Nasal cavity respiratory epithelium epithelial cell of viscerocranial mucosa (primary cell): ENCODE measurements at places on chromosomes 16 and 17. TPM values are rescaled to one million over a fixed set of nuclear protein-coding genes. Genes with fewer than 3 reads are reported as not detected.

Gene CLCN7
- total RNA-seq = 61.9 and 142 TPM in 2 replicates

Gene FOXL1
- 0.64 and 0.68 TPM in 2 replicates for total RNA-seq

Gene CHP2
- 0.34 and 0.93 TPM in 2 replicates for total RNA-seq

Gene DHRS13
- 7.9 and 10.0 TPM in 2 replicates for total RNA-seq

Gene CASKIN1
- total RNA-seq = 0.34 and 1.6 TPM in 2 replicates

Gene CDR2
- 24.4 and 26.7 TPM in 2 replicates for total RNA-seq

Gene SSTR5
- total RNA-seq = not detected in 2 replicates

Gene MYH1
- total RNA-seq = not detected in 2 replicates

Gene KRT27
- not detected in 2 replicates for total RNA-seq

Gene ZG16
- not detected in 2 replicates for total RNA-seq

Gene ATP2A3
- total RNA-seq = under 0.01 and 0.28 TPM in 2 replicates

Gene NPIPA5
- 0.21 and 2.1 TPM in 2 replicates for total RNA-seq

Gene KRT40
- 0.36 TPM in 1 of 2 replicates, not detected in the other for total RNA-seq

Gene TNFSF12
- total RNA-seq = 0.34 and 2.5 TPM in 2 replicates

Gene NOG
- total RNA-seq = under 0.01 and 0.28 TPM in 2 replicates

Gene SCNN1G
- total RNA-seq = under 0.01 and 0.14 TPM in 2 replicates

Gene USH1G
- 3.3 and 3.4 TPM in 2 replicates for total RNA-seq

Gene ZNF48
- total RNA-seq = 9.0 and 13.0 TPM in 2 replicates

Gene CDH1
- total RNA-seq = 438 and 526 TPM in 2 replicates

Gene GGT6
- 4.4 and 4.5 TPM in 2 replicates for total RNA-seq

Gene CCL23
- not detected in 2 replicates for total RNA-seq

Gene SMIM36
- total RNA-seq = not detected in 2 replicates

Gene JMJD6
- 18.8 and 22.8 TPM in 2 replicates for total RNA-seq

Gene PGS1
- total RNA-seq = 15.7 and 32.3 TPM in 2 replicates

Gene CCL4
- total RNA-seq = not detected in 2 replicates

Gene SLFN12L
- under 0.01 and 0.14 TPM in 2 replicates for total RNA-seq

Gene HOXB7
- total RNA-seq = 0.78 TPM in 1 of 2 replicates, not detected in the other

Gene ABCC3
- total RNA-seq = 18.1 and 27.3 TPM in 2 replicates

Gene AOC2
- 0.68 and 2.7 TPM in 2 replicates for total RNA-seq

Gene CAPNS2
- total RNA-seq = 14.7 and 87.5 TPM in 2 replicates

Gene SOCS1
- 1.4 and 1.9 TPM in 2 replicates for total RNA-seq

Gene TBC1D26
- under 0.01 and 0.21 TPM in 2 replicates for total RNA-seq

Gene MT4
- not detected in 2 replicates for total RNA-seq
